ENCODE measurements at places on chromosomes 5 and 9.
A peak's percentile ranks its signal among the peaks of the same experiment; 100 is the strongest.

GRCh38 chr5:33072726-33073125 is 361.6 kb downstream of the NPR3 start:
- DNase-seq = no peak

DNA sequence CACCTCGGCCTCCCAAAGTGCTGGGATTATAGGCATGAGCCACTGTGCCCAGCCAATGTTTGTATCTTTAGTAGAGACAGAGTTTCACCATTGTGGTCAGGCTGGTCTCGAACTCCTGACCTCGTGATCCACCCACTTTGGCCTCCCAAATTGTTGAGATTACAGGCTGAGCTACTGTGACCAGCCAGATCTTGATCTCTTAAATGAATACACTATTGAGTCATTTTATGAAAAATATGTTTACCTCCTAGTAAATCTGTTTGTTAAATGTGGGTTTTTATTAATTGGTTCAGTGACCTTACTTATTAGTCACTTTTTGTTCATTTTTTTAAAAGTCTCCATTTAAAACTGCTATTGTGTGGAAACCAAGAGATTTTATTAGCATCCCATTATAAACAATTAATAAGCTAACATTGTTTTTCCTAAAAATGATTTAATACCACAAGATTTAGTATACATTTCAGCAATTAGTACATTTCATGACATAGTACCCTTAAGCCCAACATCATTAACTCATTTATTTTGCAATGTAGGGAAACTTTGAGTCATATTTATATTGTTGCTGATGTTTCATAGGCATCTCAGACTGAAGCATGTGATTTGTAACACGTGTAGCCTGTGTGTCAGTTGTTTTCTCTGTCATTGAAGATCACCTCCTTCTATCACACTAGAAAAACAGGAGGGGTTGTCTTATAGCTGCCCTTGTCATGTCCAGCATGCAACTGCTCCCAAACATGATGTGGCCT is 261.2 kb downstream of the TAF11L14 start:
- no peak for DNase-seq

- DNase-seq = no peak
Measured at GRCh38 chr5:142364251-142365145, 39.7 kb upstream of the SPRY4 start.

- no peak for DNase-seq
Measured at GRCh38 chr5:174937201-174938123, 213.1 kb downstream of the MSX2 start.

DNA sequence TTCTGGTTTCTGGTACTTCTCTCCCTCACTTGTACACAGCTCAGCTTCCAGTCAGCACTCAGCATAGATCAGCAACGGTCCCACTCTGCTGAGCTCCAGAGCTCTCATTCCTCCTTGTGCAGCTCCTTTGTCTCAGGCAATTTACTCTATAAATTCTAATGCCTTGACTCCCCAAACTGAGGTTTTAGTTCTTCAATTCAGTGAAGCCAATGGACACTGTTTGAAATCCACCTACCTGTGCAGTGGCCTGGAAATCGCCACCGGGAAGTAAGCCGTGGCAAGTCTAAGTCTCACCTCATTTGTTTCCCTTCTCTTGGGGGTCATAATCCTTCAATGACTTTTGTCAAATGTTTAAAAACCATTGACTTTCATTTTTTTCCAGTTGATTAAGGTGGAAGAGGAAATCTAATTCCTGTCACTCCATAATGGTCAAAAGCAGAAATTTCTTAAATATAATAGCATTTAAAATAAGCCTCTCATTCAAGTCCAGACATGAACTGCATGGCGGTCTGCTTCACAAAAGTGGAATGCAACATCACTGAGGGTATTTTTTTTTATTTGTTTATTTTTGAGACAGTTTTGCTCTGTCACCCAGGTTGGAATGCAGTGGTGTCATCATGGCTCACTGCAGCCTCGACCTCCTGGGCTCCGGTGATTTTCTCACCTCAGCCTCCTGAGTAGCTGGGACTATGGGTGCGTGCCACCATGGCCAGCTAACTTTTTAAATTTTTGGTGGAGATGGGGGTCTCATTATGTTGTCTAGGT is 79.6 kb downstream of the C7 start:
- no peak for DNase-seq

DNA sequence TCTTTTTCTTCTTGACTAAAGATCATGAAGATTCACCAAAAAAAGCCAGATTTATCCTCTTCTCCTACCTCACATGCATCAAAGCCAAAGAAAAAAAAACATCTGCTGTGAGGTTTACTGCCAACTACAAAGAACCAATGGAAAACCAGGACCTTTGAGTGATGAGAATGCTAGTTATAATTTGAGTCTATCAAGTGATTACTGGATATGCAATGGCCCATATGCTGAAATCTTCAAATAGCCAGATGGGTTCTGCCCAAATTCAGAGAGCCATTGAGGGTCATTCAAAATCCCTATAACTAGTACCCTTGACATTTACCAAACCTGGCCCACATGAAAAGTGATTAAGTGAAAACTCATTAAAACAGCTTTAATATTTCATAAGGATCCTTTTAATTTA is 78.4 kb upstream of the ACO1 start:
- DNase-seq = no peak

GRCh38 chr5:96663608-96664007 is 1.4 kb downstream of the CAST start:
- no peak for DNase-seq

DNA sequence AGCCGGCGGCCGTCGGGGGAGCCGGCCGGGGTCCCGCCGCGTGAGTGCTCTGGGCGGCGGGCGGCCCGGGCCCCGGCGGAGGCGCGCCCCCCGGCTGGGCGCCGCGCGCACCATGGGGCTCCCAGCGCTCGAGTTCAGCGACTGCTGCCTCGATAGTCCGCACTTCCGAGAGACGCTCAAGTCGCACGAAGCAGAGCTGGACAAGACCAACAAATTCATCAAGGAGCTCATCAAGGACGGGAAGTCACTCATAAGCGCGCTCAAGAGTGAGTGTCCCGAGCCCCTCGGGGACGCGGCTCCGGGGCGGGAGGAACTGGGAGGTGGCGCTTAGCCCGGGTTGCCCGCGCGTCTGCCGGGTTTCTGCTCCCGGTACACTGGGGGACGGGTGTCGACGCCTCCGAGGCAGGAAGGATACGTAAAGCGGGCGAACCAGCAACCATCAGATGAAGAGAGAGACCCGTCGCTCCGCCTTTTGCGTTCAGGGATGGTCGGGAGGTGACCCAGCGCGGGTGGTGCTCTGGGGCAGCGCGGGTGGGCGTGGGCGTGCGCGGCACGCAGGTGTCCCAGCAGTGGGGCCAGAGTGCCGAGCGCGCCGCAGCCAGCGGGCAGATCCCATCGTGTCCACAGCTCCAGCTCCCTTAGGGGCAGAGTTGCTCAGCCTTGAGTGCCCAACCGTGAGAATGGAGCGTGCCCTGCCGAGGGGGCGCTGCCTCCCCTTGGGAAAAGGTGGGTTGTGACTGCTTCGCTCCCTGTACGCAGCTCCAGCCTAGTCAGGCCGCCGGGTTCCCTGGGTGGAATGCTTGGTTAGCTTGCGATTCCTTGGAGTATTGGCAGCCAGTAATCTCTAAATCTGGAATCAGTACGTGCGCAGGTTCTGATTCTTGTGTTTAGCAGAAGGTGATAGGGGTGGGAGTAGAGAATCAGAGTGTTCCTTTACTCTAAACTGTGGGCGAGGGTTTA is 753 bp downstream of the ARHGAP26 start:
- peak; percentile 39 for DNase-seq

DNA sequence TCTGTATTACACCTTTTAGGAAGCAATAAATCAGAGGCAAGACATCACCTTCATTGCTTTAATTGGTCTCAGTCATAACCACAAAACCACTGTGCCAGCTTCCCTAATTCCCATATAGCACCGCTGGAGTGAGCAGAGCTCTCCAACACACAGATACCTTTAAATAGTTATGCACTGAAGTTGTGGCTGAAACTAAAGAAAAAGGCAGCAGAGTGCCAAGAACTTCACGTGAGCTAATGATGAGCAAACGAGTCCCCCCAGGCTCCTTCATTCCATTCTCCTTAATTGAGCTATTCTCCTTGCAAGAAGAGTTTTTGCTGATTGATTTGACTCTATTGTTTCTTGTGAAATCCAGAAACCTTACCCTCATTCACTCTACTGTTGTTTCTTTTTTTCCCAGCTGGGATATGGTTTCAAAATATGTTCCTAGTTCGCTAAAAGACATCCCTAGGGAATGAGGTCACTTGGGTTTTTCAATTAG is 501.5 kb downstream of the SPATA31D1 start:
- DNase-seq = no peak

- no peak for DNase-seq
Measured at GRCh38 chr9:76528056-76528455, 69.1 kb downstream of the GCNT1 start.

DNA sequence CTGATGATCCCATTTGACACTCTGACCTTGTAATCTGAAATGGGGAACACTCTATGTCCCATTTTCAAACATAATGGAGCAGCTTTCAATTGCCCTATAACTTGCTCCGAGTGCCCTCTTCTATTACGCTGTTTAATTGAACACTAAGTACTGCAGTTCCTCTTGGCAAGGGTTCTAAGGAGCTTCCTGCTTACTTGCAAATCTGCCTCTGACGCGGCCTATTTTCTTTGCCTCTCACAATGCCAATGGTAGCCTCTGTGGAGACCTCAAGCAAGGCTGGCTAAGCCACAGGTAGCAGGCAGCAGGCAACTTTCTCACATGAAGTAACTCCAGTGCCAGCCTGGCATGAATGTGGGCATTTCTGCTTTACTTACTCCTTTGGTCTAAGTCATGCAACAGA is 443.4 kb upstream of the TRPC7 start:
- DNase-seq = no peak

DNA sequence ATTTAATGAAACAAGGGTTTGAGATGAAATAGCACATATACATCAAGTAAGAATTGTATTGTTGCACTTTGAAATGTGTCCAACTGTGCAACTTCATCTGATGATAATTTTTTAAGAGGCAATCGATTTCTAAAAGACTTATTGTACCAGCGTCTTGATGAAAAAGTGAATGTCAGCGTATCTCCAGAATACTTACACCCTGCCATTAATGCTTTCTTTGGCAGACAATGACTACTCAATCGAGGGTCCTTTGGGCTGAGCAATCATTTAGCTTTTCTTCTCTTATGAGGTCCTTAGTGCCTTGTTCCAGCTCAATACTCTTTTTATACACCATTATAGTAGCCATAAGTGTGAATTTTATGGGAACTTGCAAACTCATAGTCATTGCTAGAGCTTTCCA is 4.7 kb downstream of the TLE1 start:
- DNase-seq = no peak

DNA sequence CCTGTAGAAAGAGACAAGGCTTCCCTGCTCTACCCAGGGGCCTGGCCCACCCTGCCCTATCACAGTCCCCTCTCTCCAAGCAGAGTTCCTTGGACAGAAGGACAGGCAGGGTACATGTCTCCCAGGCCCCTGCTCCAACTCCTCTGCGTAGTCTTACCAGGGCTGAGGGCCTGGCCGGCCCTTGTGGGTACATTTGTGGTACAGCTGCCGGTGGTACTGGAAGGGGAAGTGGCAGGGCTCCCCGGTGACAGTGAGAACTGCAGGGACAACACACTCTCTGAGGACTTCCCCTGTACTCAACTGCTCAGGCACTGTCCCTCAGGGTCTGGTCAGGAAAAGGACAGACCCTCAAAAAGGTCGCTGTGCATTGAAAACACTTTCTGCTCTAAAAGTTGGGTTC is 3.6 kb downstream of the F12 start:
- no peak for DNase-seq

GRCh38 chr9:19885608-19886007 is 96.8 kb upstream of the SLC24A2 start:
- DNase-seq = no peak

DNA sequence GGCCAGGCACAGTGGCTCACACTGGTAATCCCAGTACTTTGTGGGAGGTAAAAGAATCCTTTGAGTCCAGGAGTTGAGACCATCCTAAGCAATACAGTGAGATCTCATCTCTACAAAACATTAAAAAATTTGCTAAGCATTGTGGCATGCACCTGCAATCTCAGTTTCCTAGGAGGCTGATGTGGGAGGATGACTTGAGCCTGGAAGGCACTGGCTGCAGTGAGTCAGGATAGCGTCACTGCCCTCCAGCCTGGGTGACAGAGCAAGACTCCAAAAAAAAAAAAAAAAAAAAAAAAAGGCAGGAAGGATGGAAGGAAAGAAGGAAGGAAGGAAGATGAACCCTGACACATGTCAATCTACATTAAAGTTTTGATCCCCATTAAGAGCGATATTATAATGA is 1452.2 kb upstream of the ACO1 start:
- DNase-seq = no peak

GRCh38 chr5:78979117-78979742 is 5.9 kb downstream of the ARSB start:
- no peak for DNase-seq

DNA sequence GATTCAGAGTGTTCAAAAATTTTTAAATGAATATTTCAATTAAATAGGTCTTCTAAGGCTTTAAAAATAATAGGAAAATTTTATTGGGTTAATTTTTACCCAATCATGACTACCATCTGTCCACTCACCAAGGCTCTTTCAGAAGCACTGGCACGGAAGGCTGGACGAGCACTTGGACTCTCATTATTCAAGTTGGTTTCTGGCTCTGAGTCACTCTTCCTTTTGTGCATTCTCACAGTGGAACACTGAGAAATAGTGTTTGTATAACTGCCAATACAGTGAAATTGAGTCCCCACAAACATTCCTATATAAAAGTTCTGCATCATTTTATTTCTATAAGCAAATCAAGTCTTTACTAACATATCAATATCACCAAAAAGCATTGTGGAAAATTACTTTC is 1149.0 kb downstream of the EFNA5 start:
- DNase-seq = no peak

DNA sequence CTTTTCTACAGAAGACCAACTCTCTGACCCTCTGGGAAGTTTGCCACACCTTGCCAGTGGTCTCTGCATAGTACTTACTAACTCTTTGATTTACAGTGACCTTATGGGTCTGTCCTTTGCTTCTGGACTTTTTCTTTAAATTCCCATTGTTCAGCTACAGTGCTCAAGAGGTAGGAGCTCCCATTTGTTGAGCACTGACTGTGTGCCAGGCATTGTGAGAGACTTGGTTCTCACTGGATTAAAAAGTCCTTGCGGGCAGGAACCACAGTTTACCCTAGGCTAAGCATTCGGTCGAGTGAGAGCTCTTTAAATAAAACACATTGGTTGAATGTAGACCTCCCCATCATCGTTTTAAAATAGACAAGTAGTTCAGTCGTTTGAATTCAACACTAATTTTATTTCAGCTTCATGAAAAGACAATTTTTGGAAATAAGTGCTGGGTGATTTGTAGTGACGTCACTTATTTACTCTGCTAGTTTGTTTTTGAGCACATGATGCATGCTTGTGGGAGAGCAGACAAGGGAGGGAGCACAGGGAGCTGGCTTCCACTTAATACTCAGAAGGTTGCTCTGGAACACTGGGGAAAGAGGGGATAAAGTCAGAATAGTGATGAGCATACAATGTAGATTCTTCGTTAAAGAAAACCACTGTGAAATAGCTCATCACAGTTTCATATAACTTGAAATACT is 27.1 kb downstream of the RASGRF2 start:
- no peak for DNase-seq
